ENCODE measurements at places on chromosomes 13 and 19. TPM values are rescaled to one million over a fixed set of nuclear protein-coding genes. Genes with fewer than 3 reads are reported as not detected.

Gene STXBP2
- 29.8 TPM for total RNA-seq

Gene KLK4
- total RNA-seq = not detected

Gene MED29
- total RNA-seq = 17.3 TPM

Gene ZNF628
- 2.5 TPM for total RNA-seq

Gene ADM5
- 0.98 TPM for total RNA-seq

Gene RASGRP4
- total RNA-seq = not detected

Gene CA11
- total RNA-seq = 2.0 TPM

Gene DZIP1
- total RNA-seq = 19.1 TPM

Gene FREM2
- total RNA-seq = not detected

Gene IRGC
- not detected for total RNA-seq

Gene IL11
- total RNA-seq = not detected

Gene RASL11A
- total RNA-seq = 2.3 TPM

Gene ZNF865
- total RNA-seq = 2.0 TPM

Gene SYT5
- total RNA-seq = not detected

Gene TIMM13
- total RNA-seq = 51.7 TPM

Gene B3GNT8
- total RNA-seq = 5.1 TPM

Gene ZNF112
- total RNA-seq = 6.2 TPM

Gene KBTBD6
- total RNA-seq = 9.1 TPM
